Kidney glomerular epithelial cell (primary cell): ENCODE measurements at places on chromosomes 2 and 18.

DNA sequence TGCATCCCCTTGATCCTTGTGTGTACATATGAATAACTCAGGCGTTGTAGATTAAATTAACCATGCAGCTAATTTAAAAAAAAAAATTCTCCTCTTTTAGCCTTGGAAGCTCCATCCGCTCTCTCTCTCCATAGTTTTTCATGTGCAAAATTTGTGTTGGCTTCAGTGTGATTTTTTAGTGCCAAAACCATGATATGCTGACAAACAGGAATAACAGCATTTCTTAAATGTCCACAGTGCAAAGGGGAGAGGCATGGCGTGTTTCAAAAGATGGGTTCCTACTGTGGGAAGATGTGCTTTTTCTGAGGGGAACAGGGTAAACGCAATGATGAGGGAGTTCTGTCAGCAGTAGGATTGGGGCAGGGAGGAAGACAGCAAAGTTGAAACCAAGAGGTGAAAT lies 247.0 kb downstream of the ICOS start:
- no peak for DNase-seq

DNA sequence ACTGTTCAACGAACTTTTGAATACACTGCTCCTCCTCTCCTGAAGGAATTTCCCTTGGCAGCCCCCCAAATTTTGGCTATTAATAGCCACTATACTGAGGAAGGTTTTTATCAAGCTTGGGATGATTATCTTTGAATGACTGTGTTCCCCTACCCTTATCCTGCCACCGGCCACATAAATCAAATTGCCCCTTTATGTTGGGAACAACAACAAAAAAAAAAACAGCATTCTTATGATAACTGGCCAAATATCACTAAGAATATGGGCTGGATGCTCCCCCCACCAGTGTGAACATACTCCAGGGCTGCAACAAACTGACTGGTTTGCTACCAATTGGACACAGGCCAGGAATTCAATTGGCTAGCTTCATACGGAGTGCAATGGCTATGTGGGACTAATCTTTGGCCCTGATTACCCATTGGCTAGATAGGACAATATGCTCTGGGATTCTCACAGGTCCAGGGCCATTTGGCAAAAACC lies 20.6 kb downstream of the DUSP11 start:
- DNase-seq: no peak

DNA sequence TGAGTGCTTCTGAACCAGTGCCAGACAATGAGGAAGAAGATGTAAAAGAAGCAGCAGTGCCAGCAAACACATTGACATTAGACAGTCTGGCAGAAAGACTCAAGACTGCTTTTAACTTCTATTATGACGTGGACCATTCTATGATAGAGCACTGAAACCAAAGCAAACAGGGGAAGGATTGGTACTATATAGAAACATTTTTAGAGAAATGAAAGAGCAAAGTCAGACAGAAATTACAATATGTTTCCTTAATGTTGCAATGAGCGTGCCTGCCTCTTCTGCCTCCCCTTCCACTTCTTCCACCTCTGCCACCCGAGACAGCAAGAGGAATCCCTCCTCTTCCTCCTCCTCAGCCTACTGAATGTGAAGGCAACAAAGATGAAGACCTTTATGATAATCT lies 39.7 kb downstream of the DHX57 start:
- no peak for DNase-seq

GRCh38 chr18:8942021-8942908 lies 160.2 kb upstream of the NDUFV2 start:
- DNase-seq: no peak

DNA sequence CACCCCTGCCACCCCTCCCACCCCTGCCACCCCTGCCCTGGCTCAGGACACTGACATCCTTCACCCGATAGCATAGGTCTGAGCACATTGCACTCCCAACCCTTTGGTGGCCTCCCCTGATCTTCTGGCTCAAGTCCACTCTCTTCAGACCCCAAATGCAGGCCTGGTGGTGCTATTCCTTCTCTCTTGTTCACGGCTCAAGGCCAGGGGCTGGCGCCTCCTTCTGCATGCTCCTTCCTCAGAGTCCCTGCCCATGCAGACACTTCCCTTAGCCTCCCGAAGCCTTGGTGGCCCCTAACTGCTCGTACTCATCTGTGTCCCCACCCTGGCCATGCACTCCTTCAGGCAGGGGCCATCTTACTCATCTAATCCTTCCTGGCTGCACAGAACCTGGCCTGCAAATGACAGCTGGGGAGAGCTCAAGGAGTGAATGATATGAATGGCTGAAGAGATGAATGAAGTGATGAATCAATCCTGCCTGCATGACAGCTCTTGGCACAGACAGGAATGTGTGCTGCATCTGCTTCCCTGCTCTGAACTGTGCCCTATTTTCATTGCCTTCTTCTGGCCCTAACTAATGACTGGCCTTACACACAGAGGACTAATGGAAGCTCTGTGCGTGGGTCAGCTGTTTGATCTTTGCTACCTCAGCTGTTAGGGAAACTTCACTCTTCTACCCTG lies 290.8 kb downstream of the DYSF start:
- peak; percentile 3 for DNase-seq

GRCh38 chr18:44548291-44549221 lies 132.1 kb upstream of the SETBP1 start:
- DNase-seq: no peak

DNA sequence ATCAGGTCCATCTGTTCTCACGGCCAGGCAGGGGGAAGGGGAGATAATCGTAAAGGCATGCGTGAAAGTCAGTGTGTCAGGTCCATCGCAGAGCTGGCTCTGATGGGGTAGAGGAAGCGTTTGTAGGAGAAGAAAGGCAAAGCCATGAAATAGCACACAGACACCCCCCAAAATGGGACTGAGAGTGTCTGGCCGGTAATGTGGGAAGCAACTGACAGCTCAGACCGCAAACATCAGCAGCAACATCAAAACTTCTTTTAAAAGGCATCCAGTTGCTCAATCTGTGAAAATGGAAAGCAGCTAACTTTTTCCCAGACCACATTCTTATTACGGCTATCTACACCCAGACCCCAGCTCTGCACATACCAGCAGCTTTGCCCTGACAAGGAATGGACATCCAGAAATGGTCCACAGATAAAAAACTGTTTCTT lies 232.6 kb downstream of the EN1 start:
- DNase-seq: no peak

- DNase-seq: no peak
These were observed 171.3 kb downstream of the ARHGAP15 start for GRCh38 chr2:143300536-143300935.

DNA sequence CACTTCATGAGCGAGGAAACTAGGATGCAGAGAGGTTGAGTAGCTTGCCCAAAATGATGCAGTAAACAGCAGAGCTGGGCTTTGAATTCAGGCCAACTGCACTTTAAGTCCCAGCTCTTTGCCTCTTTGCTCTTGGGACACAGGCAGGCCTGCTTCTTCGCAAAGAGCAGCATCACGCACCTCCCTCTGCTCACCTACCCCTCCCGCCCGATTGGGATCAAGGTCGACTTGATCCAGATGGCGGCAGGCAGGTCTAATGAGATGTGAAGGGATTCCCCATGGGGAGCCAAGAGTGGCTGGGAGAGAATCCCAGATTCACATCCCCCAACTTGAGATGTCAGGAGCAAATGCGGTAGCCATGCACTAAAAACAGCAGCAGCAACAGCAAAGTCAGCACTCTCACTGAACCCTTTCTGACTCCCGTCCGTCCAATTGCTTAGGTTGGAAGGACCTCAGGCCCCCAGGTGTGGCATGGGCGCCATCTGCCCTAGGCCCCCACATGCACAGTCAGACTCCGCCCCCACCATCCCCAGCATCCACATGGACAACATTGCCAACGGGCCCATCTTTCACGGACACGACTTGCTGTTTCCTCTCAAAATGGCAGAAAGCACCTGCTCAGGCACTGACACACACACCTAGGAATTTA lies 84.3 kb upstream of the MAP4K4 start:
- DNase-seq: no peak

DNA sequence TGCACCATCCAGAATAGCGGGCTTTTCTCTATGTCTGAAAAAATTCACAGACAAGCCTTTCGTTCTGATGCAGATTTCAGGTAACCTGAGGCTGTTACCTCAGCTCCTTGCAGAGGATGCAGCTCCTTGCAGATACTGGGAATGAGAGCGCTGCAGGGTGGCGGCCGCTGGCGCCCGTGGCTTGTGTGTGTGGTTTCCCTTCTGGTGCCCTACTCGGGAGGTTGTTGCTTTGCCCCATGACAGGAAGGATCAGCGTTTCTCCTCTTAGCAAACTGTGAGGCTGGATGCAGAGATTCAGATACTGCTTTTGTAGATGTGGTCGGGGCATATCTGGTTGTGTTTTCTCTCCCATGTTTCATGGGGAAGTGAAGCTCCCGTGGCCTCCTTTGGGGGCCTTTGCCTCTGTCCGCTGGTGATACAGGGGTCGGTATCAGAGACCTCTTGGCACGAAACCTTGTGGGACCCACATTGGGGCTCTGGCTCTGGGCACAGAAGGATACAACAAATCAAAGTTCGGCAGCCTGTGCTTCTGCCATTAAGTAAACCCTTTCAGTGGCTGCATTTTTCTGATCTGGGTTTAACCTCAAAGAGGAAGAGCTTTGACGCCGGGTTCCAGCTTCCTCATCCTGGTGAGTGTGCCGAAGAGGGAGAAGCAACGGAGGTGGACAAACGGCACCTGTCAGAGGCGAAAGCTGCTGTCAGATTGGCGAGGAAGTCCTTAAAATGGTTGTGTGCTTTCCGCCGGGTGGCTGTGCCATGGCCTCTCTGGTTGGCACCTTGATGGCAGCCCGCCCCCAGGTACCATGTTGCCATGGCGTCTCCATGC lies 127.8 kb downstream of the MBP start:
- DNase-seq: no peak

DNA sequence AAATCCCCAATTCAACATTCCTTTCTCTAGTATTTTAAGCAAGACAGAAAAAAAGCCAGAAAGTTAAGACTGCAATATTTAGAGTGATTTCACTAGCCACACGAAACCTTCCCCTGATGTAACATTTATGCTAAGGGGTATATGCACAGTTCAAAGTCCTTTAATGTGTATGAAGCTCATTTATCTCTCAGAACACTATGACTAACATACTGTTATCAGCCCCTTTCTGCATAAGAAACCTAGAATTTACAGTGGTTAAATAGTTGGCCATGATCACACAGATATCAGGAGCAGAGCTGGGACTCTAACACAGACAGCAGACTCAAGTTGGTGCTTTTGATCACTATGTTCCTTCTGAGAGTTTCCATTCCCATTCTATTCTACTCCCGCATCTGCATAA lies 185.5 kb downstream of the CDH2 start:
- DNase-seq: no peak

DNA sequence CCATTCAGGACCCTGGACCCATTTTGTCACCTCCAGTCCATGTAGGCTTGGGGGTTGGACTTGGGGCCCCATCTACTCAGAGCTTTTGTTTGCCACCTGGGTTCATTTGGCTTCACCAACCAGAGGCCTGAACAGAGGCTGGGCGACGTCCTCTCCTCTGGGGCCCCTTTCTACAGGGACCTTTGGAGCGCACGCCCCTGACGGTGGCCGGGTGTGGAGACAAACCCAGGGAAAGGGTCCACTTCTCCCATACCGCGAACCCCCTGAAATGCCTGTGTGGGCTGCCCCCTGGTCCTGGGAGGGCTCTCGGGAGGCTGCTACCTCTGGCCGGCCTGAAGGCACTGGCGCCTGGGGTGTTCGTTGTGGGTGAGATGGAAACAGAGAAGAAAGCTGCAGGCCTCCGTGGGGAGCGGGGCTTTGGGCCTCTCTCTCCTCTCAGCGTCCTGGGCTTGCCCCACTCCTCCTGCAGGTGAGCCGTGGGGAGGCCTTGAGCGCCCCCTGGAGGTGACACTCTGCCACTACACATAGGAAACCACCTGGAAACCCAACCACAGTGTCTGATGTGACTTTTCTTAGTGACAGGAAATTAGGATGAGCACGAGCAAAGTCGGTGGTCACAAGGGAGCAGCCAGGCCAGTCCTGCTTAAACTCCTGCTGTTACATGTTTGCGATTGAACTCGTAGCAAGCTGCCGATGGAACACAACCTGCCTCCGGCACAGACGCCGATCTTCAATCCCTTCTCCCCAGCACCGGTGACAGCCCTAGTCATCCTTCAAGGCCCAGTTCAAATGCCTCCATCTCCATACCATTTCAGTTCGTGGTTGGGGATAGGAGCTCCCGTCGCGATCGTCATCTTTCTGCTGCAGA lies 12.0 kb upstream of the NTSR2 start:
- no peak for DNase-seq

GRCh38 chr2:152762202-152762601 lies 43.8 kb downstream of the ARL6IP6 start:
- no peak for DNase-seq
